ENCODE measurements at places on chromosomes 7 and 10. TPM values are rescaled to one million over a fixed set of nuclear protein-coding genes. Genes with fewer than 3 reads are reported as not detected.

- no peak for DNase-seq
These were observed 430.4 kb downstream of the GRID1 start for GRCh38 chr10:85936161-85936560.

- DNase-seq: no peak
These were observed 274.3 kb downstream of the ZMYND11 start for GRCh38 chr10:409408-410040.

DNA sequence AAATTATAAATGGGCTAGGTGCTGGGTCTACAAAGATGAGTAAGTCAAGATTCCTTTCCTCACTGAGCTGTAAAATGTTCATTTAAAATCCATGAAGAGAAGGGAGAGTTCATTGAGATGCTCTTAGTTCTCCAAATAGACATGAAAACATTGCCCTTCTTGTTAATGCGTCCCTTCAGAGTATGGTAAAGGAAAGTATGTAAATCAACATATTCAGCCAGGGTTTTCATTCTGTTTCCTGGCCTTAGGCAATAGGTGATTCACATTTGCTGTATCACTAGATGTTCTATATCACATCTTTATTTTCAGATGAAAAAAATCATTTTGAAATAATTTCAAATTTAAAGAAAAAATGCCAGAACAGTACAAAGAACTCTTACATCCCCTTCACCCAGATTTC lies 5.4 kb downstream of the ANKIB1 start:
- no peak for DNase-seq

DNA sequence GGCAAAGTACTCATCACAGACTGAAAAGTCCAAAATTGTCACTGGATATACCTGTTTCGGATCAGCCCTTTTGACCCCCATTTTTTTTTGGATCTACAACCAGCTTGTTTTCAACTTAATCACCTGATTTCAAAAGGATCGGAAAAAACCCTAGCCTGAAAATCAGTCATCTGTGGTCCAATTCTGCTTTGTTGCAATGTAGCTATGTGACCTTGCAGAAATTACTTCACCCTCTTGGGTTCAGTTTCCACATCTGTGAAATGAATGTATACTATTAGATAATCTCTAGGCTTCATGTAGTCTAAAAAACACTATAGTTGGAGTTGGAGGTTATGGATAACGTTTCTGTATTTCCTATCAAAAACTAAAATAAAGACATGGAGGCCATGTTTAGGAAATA lies 37.1 kb downstream of the STEAP4 start:
- DNase-seq: no peak

DNA sequence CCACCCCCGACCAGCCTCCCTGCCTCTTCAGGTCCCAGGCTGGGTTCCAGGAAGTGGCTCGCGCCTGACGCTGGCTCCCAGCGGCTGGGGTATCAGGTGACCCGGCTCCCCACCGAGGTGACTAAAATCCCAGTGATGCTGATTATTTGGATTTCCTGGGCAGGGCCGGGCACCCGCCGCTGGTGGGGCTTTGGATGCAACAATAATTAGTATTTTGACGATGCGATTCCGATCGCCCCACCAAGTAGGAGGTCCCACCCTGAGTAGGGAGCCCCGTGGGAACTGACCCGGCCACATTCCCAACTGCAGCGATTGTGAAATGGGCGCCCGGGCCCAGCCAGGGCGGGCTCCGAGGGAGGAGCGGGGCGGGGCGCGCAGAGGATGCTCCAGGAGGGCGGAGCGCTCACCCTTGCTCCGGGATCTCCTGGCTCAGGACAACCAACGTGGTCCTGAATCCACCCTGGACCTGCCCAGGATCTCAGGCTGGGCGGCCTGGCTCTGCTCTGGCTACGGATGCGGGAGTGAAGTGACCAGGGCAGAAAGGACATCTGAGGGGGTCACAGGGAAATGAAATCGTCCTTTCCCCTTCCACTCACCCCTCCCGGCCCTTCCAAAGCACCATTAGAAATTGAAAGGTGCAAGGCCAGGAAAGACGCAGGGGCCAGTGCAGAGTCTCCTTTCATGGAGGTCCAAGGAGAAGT lies 32.6 kb downstream of the DUSP5 start:
- DNase-seq: peak; percentile 60

GRCh38 chr10:126905776-126906703 lies 812 bp downstream of the DOCK1 start:
- peak; percentile 55 for DNase-seq

GRCh38 chr7:2729031-2729892 lies 41.3 kb downstream of the AMZ1 start:
- DNase-seq: peak; percentile 46

DNA sequence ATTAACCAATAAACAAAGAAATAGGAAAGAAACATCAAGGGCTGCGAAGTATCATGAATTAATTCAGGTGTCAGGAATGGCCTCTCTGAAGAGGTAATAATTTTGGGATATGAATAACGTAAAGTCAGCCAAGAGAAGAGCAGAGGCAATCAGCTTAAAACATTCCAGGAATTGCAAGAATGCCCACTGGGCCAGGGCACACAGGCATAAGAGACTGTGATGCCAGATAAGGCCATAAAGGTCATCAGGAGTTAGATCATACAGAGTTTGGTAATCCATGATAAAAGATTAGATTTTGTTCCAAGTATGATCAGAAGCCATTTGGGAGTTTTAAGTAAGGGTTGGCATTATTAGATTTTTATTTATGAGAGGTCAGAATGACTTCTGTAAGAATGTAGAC lies 53.2 kb upstream of the ABCB4 start:
- no peak for DNase-seq

DNA sequence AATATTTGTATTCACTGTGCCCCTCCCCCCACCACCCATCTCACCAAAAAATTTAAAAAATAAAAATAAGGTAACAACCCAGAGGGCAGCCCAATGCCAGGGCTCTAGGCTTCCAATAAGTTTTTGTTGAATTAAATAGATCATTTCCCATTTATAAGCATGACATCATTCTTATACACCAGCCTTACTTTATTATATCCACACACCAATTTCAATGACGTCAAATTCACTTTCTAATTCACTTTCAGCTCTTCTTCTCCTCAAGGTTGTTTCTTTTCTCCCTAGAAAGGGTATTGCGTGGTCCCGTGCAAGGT lies 1.2 kb upstream of the DKK1 start:
- DNase-seq: no peak

Gene STEAP2
- 16.5 TPM for polyA plus RNA-seq
